ENCODE measurements at places on chromosomes 12 and 14.
A peak's percentile ranks its signal among the peaks of the same experiment; 100 is the strongest.

GRCh38 chr12:57087691-57088353 is 1.1 kb upstream of the NAB2 start:
- peak; percentile 77 for DNase-seq

DNA sequence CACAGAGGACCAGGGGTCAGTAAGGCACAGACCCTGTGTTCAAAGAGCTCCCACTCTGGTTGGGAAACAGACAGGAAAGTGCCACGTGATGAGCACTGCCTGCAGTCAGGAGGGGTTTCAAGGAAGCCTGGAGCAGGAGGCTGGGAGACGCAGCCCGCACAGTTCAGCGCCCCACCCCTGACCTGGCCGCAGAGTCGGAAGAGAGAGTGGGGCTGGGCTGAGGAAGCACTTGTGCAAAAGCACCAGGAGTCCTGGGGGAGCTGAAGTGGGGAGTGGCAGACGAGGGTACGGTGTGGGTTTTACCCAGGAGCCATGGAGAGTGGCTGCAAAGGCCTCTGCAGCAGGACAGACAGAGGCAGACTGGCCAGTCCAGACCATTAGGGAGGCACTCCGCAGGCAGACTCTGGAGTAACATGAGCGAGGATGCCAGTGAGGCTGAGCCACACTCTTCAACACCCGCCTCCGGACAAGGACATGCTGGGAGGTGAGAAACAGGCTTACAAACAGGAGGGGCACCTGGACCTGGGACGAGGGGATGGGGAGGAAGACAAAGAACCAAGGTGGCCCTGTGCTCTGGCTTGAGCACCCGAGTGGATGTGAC is 85.7 kb upstream of the GPR68 start:
- DNase-seq: no peak

GRCh38 chr12:112408621-112409020 is 784 bp downstream of the RPL6 start:
- no peak for DNase-seq

DNA sequence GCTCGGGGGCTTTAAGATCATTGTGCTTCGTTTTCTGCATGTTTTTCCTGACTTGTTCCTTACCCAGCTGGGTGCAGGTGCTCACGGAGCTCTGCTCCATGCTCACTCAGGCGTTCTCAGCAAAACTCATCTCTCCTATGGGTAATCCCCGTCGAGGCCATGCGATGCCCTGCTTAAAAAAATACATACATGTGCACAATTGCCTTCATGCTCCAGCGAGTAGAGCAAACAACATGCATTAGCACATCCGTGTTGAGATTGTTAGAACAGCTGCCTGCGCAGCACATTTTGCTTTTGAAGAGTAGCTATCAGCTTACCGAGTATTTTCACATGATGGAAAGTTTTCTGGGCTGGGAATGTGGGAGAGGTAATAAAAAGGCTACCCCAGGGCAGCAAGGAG is 16.2 kb downstream of the AACS start:
- DNase-seq: no peak

- DNase-seq: no peak
Observed at GRCh38 chr14:71589609-71590008, 342.6 kb upstream of the RGS6 start.

- no peak for DNase-seq
Observed at GRCh38 chr12:418432-418831, 17.0 kb downstream of the CCDC77 start.

- peak; percentile 60 for DNase-seq
Observed at GRCh38 chr14:102437997-102438915, 71.3 kb downstream of the ANKRD9 start.

DNA sequence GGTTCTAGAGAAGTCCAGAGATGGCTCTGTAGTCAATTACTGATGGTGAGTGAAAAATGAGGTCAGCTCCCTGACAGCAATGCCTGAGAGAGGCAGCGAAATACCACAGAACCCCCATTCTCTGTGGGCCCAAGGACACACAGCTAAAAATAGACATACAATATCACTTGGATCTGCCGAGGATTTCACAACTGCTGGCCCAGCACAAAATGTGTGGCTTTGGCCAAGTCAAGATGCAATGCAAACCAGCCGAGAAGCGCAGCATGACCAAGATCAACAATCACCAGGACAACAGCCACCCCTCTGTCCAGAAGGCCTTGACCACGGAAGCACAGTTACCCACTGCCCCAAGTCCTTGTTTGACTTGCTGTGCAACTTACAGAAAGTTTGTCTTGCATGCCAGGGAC is 52.2 kb downstream of the CKAP4 start:
- no peak for DNase-seq

DNA sequence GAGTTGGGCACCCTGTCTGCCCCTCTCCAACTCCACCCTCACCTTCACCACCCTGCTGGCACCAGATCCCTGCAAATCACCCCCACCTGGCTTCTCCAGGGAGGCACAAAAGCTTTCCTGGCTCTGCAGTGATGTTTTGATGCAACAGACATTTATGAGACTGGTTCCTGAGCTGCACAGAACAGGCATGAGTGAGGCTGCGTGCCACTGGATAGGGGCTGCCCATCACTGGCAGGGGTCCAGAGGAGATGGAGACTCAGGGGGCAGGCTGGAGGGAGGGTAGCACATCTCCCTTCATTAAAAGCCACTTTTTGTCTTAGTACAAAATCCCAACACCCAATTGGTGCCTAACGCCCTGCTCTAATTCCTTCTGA is 17.3 kb upstream of the ZDHHC22 start:
- no peak for DNase-seq

DNA sequence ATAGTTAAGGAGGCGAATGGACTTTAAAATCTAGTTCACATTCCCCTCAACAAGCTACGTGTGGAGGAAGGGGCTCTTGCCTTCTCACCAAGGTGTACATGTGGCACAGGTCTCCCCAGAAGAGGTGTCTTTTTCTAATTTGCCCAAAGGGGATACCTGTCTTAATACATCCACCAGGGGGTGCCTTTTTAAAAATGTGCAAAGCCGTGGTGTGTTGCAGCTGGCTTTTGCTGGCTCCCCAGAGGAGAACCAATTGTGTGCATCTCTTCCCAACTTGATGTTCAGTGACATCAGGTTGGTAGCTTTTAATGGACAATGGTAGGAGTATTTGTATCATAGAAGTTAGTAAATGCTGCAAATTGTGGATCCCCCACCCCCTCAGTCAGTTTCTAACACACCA is 33.8 kb downstream of the CREBL2 start:
- DNase-seq: no peak

GRCh38 chr12:115895247-115895646 is 382.2 kb downstream of the MED13L start:
- no peak for DNase-seq

DNA sequence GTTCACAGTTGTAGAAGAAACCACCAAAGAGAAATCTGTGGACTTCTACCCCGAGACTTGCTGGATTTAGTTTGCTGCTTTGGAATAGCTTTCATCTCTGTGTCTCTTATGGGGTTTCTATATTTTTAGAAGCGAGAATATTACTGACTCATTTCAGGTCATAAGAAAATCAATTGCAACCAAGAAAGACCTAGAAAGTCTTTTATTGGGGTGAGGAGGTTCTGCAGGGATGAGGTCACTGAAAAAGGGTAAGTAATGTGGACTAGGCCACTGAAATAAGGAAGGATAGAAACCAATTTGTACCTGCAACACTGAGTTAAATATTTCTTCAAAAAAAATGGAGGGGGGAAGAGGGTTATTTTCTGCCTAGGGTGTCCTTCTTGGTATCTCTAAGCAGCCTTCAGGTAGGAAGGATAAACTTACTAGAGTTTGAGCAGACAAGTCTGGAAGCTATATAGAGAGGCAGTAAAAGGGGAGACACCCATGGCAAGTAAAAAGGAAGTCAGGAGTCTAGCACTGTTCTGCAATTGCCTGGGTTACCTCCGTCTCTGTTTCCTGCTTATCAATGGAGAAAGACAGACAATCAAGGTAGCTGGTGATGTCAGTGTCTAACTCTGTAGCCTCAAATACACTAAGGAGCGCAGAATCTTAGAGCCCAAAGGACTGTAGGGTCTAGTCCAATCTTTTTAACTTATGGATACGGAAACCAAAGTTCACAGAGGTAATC is 19.6 kb upstream of the KERA start:
- no peak for DNase-seq

DNA sequence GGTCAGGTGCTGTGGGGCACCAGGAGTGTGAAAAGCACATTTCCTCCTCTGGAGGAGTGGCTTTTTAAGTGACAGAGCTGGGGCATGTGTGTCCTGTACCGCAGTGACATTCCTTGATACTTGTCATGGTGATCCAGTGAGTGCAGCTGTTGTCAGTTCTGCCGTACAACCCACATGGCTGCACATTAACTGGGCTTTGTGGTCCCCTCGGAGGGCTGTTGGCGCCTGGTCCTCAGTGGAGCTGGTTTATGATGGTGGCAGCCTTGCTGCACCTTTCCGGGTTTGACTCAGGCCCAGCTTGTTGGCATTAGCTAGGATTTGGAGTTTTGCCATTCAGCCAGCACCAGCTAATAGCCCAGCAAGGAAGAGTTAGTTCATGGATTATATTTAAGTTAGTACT is 77.0 kb downstream of the SLC25A47 start:
- no peak for DNase-seq

DNA sequence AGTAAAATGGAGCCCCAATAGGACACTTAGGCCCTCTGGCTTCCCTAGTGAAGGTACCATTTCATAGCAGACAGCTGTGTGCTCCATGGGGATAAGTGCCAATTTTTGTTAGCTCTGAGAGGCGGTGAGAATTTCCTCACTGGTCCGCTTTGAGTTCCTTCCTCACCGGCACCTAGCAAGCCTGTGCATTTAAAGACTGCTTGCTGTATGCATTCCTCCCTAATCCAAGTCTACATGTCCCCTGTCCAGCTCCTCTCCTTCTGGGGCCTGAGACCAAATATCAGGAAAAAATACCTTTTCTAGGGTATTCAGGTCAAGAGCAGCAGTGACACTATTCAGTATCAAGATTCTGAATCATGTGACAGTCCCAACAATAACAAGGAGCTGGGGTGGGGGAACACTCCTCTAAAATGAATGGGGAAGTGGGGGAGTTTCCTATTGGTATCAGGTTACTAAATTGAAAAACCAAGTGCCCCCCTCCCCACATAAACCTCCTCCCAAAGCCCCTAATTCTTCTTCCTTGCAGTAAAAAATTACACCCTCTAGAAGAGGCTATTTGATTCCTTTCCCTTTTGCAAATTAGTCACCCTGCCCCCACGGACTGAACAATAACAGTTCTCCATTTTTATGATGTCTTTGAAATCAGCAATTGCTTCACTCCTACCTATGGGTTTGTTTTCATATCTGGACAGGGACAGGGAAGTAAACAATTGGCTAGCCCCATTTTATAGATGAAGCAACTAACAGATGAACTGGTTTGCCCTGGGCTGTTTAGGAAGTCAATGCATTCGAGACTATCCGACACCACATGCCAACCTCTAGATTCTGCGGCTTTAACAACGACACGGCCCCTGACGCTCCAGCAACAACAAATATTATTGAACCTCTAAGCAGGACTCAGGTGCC is 28.9 kb downstream of the BCL11B start:
- no peak for DNase-seq

GRCh38 chr12:2395354-2395977 is 342.7 kb downstream of the CACNA1C start:
- peak; percentile 8 for DNase-seq

- DNase-seq: no peak
Observed at GRCh38 chr12:101789171-101789570, 41.6 kb downstream of the GNPTAB start.

- DNase-seq: no peak
Observed at GRCh38 chr14:51008446-51008845, 64.2 kb upstream of the PYGL start.

DNA sequence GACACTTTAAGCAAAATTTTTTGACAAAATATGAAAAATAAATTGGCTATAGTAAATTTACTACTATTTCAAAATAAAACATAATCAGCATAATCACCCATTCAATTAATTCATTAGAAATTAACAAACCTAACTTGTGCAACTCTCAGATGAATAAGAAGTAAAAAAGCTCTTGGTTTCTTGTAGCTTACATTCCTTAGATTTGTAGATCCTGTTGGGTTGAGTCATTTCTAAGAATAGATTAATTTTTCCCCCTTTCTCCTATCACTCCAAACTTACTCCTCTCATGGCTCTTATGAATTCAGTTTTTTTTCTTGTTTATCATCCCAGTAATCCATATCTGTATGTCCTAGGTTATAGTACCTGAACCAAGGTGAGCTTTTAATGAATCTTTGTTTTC is 230.9 kb upstream of the LRIG3 start:
- no peak for DNase-seq

GRCh38 chr12:57514720-57515407 is 5.5 kb downstream of the DDIT3 start:
- DNase-seq: no peak

GRCh38 chr14:40841886-40842285 is 764.8 kb upstream of the LRFN5 start:
- no peak for DNase-seq

DNA sequence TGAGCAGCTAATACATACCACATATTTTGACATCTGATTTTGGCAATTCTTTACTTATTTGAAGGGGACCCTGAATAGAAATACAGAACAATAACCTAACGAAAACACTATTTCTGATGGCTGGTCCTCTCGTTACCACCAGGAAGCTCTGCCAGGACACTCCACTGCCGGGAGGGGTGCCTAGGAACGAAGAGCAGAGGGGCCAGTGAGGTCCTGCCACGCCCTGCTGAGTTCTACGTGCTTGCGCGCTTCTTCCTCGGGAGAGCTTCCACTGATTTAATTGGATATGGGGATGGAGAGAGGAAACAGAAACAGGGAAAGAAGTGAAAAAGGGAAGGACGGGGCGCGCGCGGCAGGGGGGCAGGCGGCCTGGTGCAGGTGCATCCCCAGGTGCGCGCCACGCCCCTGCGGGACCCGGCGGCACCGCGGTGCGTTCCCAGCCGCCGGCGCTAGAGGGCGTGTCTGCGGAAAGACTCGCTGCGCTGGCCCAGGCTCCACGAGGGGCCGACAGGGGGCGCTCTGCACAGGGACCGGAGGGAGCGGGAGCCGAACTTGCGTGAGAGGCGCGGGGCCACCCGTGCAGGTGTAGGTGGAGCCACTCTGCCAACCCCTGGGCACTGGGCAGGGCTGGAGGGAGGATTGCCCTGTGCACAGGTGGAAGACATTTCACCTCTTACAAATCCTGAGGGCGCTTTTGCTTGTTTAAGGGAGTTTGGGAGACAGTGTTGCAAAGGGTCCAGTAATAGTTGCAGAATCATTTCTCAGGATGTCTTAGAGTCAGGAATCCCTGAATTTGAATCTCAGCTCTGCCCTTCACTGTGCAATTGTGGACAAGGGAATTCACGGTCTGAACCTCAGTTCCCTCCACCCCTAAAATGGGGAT is 986.3 kb upstream of the TMEM132C start:
- DNase-seq: peak; percentile 66
